ENCODE measurements at places on chromosomes 2 and 18.

GRCh38 chr2:39368376-39368775 is 68.7 kb downstream of the MAP4K3 start:
- DNase-seq, result no peak

DNA sequence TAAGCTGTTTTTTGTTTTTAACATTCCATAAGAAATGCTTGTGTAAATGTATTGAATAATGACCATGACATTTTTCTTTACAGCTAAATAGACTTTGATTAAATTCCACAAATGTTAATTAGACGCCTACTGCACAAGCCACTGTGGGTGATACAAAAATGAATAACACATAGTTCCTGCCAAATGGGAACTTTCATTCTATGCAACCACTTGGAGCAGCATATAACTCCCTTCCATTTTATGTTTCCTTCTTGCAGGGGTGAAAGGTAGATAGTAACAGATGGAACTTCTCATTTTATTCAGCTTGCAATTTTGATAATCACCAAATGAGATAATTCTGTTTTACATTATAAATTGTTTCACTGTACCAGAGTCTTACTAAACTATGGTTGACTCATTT is 70.0 kb upstream of the THUMPD2 start:
- no peak for DNase-seq

- DNase-seq, result no peak
Measured at GRCh38 chr18:25187521-25188192, 164.3 kb downstream of the ZNF521 start.

GRCh38 chr2:175904035-175904434 is 98.0 kb downstream of the LNPK start:
- DNase-seq, result no peak

DNA sequence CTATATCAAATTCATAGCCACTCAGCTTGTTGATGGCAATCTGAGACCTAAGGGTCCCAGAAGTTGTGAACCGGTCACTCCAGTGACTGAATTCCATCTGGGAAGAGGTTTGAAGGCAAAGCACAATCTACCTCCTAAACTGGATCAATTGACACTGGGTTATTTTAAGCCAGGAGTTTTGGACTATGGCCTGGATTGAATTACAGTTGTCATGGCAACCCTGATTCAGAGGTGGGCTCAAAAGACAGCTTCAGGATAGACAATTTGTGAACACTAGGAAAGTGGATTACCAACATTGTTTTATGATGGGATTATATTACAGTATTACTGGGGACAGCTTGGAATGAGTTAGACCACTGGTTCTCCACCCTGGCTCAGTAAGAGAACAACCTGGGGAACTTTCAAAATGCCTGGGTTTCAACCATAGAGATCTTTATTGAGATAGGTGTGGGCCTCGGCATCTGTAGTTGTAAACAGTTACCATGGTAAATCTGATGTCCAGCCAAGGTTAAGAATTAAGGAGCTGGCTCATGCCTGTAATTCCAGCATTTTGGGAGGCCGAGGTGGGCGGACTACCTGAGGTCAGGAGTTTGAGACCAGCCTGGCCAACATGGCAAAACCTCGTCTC is 58.8 kb downstream of the MFSD6 start:
- DNase-seq, result no peak

- DNase-seq, result no peak
Measured at GRCh38 chr2:188452084-188452483, 160.4 kb downstream of the GULP1 start.

DNA sequence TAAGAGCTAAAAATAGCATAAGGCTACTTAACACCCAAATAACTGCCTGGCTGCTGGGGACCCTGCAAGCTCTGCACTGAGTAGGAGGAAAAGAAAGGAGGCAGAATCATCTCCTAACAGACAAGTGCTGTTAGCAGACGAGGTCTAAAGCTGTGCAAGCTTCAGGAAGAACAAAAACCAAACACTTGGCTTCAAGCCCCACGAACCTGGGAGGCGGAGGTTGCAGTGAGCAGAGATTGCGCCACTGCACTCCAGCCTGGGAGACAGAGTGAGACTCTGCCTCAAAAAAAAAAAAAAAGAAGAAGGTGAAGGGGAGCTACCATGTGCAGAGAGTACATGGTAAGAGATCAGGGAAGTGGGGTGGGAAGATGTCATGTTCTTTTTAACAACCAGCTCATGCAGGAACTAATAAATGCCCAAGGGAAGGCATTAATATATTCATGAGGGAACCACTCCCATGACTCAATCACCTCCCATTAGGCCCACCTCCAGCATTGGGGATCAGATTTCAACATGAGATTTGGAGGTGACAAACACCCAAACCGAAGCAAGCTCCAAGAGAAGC is 28.8 kb upstream of the INO80C start:
- no peak for DNase-seq

DNA sequence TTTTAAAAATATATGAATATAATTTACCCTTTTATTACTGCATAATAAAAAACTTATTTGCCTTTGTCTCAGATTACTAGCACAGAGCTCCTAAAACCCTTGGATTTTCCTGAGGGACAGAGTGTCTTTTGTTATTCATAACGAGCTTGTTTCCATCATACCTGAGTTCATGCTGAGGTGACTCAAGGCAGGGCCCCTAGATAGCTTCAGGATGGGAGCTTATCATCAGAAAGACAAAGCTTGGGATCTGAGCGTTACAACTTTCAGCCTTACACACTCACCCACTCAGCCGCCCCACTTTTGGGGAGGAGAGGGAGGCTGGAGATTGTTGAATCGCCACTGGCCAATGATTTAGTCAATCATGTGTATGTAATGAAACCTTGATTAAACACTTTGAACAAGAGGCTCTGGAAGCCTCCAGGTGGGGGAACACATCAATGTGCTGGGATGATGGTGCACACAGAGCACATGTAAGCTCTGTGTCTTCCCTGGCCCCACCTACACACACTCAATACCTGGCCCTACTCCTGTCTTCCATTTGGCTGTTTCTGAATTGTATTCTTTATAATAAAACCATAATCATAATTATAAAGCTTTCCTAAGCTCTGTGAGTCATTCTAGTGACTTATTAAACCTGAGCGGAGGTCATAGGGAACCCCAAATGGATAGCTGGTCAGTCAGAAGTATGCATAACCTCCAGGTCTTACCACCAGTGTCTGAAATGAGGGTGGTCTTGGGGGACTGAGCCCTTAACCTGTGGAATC is 28.5 kb upstream of the DNAH7 start:
- no peak for DNase-seq

GRCh38 chr2:107340955-107341354 is 455.0 kb upstream of the ST6GAL2 start:
- no peak for DNase-seq
